A549 treated with Hydrocortisone at 1 μM for 4 hours (cell line): ENCODE measurements at places on chromosomes 5 and 9. TPM values are rescaled to one million over a fixed set of nuclear protein-coding genes. Genes with fewer than 3 reads are reported as not detected.

The NUTM2F gene
- total RNA-seq = 0.03 TPM in 1 of 5 replicates, not detected in the others

The FAM153A gene
- total RNA-seq = not detected in 5 replicates

The NTRK2 gene
- 0.01 to 0.03 TPM (median 0.02 TPM) in 3 of 5 replicates, not detected in the others for total RNA-seq

The CDO1 gene
- not detected in 5 replicates for total RNA-seq

The GZMA gene
- not detected in 5 replicates for total RNA-seq

The TLR4 gene
- total RNA-seq = 0.09 to 0.15 TPM (median 0.14 TPM) in 5 replicates

The PCDHAC2 gene
- 3.3 to 4.9 TPM (median 3.7 TPM) in 5 replicates for total RNA-seq

The TMEM215 gene
- 0.02 TPM in 1 of 5 replicates, not detected in the others for total RNA-seq

The IFNA13 gene
- not detected in 5 replicates for total RNA-seq

The SHOC1 gene
- total RNA-seq = 0.02 TPM in 1 of 5 replicates, not detected in the others

The TAF1L gene
- 0.01 TPM in 1 of 5 replicates, not detected in the others for total RNA-seq

The CHSY3 gene
- total RNA-seq = 0.09 to 0.12 TPM (median 0.09 TPM) in 4 of 5 replicates, not detected in the other

The ZFAND5 gene
- total RNA-seq = 166 to 271 TPM (median 234 TPM) in 5 replicates

The HAVCR1 gene
- 25.5 to 50.1 TPM (median 31.2 TPM) in 5 replicates for total RNA-seq

The FOXD1 gene
- total RNA-seq = 12.8 to 18.0 TPM (median 17.0 TPM) in 5 replicates

The LTC4S gene
- 0.31 TPM in 1 of 5 replicates, not detected in the others for total RNA-seq

The PDE6A gene
- total RNA-seq = 0.22 to 0.32 TPM (median 0.25 TPM) in 5 replicates

The PDZD2 gene
- total RNA-seq = 0.30 to 0.79 TPM (median 0.56 TPM) in 5 replicates
